Dorsolateral prefrontal cortex (tissue), 122 donors: ENCODE measurements at places on chromosomes 6 and 20.
A peak's percentile ranks its signal among the peaks of the same experiment; 100 is the strongest.

DNA sequence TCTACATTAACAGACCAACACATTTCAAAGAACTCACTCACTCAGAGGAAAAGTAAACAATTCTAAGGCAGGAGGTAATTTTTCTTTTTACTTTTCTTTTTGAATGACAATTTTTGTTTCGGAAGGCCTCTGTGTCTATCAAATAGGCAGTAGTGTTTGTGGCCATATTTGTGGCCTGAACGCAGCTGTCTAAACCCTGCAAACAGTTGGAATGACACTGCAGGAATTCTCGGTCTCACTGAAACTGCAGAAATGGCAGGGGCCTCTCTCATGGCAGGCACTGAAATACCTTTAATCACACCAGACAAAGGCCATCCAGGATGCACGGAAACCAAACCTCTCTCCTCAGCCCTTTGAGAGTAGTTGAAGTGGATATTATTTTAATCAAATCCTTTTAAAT, 30.4 kb downstream of the FYN start:
- no peak for DNase-seq

DNA sequence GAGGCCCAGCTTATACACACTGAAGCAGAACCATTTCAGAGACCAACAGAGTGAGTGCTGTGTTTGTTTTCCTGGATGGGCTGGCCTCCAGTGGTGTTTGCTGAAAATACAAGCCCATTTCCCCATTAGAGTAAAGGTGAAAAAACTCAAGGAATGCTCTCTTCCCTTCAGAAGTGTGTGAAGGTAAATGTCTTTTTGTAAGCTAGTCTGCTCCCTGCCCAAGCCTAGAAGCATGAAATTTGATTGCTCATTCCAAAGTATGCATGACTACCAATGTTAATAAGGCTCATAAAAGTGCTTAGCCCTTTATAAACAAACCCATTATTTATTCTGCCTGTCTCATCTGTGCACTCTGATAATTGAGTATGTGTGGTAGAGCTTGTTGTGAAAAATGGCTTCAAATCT, 59.1 kb downstream of the ADGRF1 start:
- no peak for DNase-seq

GRCh38 chr6:84353459-84354423, 126.3 kb upstream of the CEP162 start:
- no peak for DNase-seq

DNA sequence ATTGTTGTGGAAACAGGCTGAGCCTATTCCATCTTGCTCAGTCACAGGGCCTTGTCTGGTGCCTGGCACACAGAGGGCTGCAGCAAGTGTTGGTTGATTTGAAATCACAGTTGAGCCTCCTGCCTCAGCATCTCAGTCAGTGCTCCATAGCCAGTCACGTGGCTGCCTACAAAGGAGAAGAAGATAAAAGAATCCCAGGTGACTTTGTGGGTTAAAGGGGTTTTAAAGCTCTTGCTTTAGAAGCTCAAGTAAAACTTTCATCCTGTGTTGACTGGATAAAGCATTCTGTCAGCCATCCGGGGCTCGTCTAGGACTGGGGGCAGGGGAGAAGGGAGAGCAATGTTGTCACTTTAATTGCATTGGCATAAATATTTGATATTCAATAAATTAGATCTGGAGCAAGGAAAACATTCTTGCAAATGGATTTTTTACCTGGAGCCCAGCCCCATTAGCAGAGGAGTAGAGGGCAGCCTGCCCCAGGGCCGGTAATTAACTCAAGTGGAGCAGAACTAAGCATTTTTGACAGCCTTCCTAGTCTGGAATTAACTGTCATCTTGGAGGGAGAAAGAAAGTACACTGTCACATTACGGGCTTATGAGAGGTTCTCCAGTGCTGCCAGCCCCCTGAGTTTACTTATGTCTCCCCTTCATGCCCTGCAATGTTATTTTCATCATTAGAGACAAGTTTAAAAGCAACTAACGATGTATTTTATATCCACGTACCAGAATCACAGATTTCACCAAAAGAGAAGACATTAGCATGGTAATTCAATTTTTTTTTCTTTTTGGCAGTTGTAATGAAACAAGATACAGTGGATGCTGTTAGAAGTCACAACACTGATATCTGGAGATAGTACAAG, 71.7 kb upstream of the GTSF1L start:
- peak; percentile 65 for DNase-seq

- no peak for DNase-seq
Measured at GRCh38 chr20:46177768-46178167, 59.7 kb downstream of the CD40 start.

GRCh38 chr20:6026051-6026450, 27.8 kb downstream of the LRRN4 start:
- DNase-seq = no peak

DNA sequence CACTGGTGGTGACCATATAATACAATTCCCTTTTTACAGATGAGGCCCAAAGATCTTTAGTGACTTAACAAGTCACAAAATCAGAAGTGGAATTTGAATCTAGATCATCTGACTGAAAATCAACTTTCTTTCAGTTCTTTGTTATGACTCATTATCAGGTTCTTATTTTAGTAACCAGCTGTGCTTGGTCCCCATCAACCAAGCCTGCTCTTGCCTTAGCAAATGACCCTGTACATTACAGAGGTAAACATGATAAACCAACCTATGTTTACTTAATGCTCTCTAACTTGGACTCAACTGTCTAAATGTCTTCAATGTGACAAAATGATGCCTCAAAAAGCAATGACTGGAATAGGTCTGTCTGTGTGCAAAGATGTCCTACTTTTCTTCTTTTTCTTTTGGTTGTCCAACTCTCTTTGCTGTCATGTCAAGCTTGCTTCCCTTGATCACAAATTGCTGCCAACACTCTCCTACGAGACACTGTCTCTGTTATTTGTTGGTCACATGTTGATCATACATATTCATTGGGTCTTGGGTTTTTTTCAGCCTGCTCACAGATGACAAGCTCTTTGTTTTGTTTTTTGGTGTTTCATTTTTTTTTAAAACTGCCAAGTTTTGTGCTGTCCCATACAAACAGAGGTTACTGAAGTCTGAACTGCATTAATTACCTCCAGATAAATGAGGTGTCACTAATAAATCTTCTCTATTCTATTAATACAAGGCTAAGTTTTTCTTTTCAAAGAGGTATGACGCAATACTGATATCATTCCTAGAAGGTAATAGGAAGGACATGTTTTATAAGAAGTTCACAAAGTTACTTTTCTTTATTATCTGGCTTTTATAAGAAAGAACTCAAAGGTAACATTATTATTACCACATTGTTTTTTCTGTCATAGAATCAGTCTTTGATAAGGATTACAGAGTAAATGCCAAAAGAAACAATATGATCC, 62.2 kb upstream of the PLN start:
- no peak for DNase-seq

DNA sequence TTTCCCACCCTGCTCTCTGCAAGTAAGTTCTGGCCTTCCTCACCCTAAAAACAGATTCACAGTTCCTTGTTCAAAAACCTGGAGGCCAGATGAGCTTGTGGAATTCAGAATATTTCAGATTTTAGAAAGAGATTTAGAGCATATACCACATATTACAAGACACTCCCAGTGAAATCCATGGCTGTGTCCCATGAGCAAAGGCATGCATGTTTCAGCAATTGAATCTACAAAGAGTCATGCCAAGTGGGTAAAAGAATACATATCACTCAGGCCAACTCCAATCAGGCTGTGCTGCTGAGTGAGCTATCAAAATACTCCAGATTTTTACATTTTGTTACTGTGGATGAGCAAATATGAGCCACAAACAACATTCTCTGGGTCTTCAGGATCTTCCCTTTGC, 10.2 kb upstream of the NEDD9 start:
- no peak for DNase-seq

DNA sequence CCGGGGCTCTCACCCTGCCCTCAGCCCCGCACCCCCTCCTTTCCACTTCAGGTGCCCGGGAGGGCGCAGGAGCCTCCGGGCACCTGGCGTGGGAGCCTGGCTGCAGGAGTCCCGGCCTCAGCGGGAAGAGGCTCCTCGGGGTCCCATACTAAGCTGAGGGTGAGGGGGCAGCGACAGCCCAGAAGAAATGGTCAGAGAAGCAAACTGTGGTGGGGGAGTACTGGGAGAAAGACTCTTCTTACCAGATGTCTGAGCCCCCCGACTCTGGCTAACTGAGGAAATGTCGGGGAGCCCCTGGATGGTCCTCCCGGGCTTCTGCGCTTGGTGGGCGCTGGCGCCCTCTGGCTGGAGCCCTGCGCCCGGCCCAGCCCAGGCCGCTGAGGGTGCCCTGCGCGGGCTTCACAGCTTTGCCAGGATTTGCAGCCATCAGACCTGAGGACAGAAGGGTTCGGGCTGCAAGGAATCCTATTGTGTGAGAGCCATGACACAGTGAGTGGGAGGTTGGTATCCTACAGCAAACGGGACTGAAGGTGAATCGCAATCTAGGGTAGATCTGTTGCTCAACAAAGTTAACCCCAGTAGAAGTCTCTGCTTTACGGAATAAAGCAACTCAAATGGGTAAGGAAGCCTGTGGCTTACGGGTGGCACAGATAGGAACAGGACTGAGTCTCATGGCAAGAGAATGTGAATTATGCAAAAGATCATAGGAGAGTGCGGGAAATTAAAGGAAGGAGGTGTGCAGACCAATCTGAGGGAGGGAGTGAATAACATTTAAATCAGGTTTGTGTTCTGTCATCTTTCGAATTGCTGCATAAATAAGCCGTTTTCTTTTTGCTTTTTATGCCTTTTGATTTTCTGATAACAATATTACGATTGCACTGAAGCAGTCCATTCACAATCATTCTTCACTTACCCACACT, 639 bp upstream of the RCAN2 start:
- DNase-seq = peak; percentile 64

DNA sequence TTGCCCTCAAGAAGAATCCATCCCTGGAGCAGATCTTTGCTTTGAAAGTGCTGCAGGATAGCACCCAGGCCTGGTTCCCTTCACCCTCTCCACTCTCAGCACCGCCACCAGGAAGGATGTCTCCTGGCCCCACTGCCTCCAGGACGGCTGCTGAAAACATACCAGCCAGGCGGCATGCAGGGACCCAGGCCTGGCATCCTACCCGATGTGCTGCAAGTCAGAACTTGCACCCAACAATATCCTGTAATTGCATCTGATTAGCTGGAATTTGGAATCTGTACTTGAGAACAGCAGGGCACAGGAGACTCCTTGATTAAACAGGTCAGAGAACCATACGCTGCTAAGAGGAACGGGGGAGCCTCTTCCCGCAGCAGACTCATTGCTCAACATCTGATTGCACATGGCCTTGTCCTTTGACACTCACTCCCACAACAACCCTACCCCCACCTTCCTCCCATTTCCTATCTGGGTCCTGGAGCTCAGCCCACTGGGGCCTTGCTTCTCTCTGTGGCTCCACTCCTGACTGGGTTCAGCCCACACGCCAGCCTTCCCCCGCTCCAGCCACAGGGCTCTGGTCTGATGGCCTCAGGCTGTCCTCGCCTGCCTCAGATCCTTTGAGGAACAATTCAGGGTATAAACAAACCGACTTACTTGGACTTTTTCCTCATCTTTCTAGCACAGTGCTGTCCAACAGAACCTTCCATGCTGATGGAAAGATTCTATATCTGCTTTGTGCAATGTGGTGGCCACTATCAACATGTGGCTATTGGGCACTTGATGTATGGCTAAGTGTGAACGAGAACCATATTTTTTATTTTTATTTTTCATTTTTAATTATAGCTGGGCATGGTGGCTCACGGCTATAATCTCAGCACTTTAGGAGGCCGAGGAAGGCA, 78.0 kb downstream of the FGD2 start:
- peak; percentile 38 for DNase-seq

DNA sequence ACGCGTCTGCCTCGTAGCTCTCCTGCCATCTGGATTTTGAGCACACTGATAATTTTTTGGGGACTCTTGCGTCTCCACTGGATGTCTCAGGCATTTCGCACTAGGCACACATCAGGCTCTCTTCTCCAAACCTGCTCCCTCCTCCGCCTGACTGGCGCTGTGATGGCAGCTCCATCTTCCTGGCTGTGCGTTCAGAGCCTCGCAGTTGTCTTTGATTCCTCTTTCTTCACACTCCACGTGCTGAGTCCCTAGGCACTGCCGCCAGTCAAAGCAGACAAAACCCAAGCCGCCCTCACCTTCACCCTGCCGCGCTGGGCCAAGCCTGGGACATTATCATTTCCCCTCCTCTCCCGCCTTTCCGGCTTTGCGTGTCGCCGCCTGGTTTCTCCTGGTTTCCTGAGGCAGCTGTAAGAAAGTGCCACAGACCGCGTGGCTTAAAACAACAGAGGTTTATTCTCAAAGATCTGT, 778 bp downstream of the PSMG4 start:
- DNase-seq = no peak

GRCh38 chr6:168507730-168508129, 66.7 kb downstream of the SMOC2 start:
- DNase-seq = no peak

DNA sequence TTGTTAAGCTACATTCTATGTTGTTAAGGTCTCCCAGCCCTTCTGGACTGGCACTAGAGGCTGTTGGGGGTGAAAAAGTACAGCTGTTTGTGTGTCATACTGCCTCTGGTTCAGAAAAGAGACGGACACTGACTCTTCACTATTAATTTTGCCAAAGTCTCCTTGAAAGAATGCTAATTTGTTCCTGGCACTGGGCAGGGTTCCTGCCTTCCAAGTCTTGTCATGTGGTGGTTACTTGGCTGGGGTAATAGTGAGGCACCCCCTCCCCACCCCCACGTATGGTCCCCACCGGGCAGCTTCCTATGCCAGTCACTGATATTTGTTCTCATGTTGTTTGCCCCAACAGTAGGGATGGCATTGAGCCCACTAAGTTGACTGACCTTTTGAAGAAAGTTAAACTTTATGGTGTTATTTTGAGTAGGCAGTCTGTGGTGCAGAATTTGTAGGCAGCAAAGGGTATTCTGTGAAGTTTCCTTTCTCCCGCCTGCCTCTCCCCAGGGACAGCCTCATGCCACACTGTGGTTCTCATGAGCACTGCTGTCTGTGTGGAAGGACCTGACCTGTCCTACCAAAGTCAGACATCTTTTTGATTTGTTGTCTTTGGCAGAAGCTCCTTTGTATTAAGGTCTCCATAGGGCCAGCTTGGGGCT, 8.7 kb downstream of the CDS2 start:
- no peak for DNase-seq

GRCh38 chr6:15881150-15881549, 218.3 kb upstream of the DTNBP1 start:
- DNase-seq = no peak

GRCh38 chr20:20594171-20594530, 118.3 kb downstream of the RALGAPA2 start:
- no peak for DNase-seq

DNA sequence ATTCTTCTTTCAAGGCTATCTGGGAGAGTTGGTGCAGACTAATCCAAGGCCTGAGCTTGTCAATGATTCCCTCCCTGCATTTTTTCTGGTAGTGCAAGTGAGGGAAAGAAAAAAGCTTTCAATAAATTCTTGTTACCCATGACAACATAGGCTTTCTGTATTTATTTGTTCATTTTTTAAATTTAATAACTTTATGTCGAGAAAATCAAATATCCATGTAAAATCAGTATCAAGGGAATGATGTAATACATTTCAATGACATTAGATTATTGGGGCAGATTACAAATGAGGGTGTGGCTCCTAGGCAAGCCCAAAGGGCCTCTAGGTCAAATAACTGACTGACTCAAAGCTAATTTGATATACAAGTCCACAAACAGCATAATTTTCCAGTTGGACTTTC, 104.0 kb downstream of the GJA1 start:
- DNase-seq = no peak

- DNase-seq = no peak
Measured at GRCh38 chr20:44956410-44956809, 3.8 kb downstream of the TOMM34 start.
